ENCODE measurements at places on chromosomes 7 and 10. TPM values are rescaled to one million over a fixed set of nuclear protein-coding genes. Genes with fewer than 3 reads are reported as not detected.

DNA sequence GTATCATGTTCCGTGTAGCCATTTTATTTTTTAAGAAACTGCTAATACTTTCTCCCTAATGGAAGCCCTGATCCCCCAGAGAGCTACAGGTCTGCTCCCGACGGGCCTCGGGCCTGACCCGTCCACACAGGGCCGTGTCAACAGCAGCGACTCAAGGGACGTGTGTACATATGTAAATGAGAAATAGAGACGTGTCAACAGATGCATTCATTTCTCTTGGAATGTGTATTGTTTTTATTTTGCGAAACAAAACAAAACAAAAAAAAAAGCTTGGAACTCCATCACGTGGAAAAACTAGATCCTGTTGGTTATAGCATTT lies 31.7 kb upstream of the PPIF start:
- DNase-seq, result no peak

DNA sequence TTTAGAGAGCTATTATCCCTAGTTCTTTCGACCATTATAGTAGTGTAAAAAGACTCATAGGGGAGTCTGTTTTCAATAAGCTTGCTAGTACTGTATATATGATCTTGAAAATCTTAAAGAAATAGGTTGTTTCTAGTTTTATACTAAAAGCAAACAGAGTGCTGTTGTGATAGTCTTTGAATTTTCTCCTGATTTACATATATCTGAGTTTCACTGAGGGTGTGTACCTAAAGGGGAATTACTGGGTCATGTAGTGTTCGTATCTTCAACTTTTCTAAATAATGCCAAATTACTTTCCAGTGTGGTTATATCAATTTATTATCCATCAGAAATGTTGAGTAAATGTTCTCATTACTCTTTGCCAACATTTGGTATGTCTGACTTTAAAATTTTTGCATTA lies 70.8 kb upstream of the BAMBI start:
- DNase-seq, result no peak

DNA sequence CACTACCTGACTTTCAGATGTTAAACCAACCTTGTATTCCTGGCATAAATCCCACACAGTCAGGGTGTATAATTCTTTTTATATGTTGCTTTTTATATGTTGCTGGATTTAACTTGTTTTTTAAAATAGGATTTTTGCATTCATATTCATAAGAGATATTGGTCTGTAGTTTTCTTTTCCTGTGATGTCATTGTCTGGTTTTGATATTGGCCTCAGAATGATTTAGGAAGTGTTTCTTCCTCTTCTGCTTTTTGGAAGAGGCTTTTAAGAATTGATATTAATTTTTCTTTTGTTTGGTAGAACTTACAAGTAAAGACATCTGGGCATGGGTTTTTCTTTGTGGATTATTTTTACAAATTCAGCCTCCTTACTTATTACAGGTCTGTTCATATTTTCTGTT lies 93.1 kb downstream of the CARD11 start:
- no peak for DNase-seq

- no peak for DNase-seq
These were observed 172.0 kb upstream of the NOBOX start for GRCh38 chr7:144575456-144575855.

OSBPL3 gene
- total RNA-seq, result 20.6 TPM

DNA sequence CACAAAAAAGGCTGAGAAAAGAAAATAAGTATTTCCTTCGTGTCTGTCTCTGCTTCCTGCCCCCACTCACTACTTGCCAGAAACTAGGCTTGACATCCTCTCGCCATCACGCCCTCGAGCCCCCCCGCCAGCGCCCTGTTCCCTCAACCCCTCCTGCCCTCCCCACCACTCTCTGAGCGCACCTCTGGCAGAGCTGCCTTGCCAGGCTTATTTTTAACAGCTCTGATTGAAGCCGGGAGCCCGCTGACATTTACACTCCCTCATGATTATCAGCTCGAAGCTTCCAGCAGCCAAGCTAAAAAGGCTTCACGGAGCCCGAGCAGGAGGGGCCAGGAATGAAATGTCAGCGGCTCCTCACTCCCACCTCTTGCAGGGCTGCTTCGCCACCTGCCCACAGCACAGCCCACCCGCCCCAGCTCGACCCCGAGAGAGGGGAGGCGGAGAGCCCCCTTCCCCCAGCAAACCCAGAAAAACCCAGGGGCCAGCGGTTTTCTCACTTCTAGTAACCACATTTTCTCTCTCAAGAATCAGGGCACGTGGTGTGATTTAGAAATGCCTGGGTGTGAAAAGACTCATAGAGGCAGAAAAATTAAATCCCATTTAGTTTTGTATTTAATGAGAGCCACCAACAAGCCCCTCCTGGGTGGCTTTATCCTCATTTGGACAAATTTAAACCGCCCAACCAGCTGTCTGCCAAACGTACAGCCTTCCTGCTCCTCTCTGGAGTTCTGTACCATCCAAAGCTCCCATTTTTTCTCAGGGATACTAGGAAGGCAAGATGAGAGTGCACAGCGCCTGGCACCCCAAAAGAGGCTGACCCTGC lies 89.3 kb downstream of the SLIT1 start:
- DNase-seq, result no peak

DNA sequence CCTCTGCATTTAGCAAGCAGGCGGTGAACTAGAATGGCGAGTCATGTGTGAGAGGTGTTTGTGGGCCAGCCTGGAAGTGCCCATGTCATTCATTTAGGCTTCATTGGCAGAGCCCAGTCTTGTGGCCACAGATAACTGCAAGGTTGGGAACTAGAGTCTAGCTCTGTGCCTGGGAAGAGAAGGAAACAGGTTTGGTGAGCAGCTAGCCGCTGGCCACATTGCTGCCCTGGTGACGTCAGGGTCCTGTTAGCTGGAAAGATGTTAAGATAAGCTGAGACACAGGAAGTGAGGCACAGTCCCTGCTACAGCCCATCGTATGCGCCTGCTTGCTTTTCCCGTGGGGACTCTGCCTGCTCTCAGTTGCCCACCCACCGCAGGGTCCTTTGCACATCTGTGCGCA lies 185.5 kb downstream of the CAMK1D start:
- DNase-seq, result no peak

AMPH gene
- 2.2 TPM for total RNA-seq

All from transverse colon (tissue), 4 donors.